ENCODE measurements at places on chromosomes 3 and 15. TPM values are rescaled to one million over a fixed set of nuclear protein-coding genes. Genes with fewer than 3 reads are reported as not detected.

DNA sequence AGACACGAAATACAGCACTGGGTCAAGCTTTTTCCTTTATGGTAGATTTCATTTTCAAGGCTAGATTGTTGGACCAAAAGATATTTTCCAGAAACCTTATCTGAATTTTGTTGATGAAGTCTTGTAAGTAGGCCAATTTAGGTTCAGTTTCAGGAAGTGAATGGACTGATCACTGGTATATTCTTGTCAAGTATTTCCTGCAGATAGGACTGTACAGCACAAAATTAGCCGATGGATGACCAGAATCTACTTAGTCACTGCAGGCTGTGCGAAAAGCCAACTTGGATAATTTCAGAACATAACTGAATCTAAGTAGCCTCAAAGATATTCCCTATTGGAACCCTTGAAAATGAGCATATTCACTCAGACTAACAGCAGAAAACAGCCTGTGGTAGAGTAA lies 206.5 kb downstream of the NR1D2 start:
- no peak for DNase-seq

GRCh38 chr3:31699309-31699953 lies 166.7 kb downstream of the STT3B start:
- peak; percentile 30 for DNase-seq

- no peak for DNase-seq
These were observed 505 bp upstream of the WNT5A start for GRCh38 chr3:55487381-55488241.

CCR5 gene
- total RNA-seq, result not detected

Measured in epithelial cell of proximal tubule (primary cell).